ENCODE measurements at places on chromosomes 1 and 21.

GRCh38 chr1:45765999-45766792 lies 15.7 kb upstream of the IPP start:
- DNase-seq: no peak

GRCh38 chr1:87220993-87221392 lies 107.7 kb upstream of the LMO4 start:
- DNase-seq: no peak

GRCh38 chr1:92365378-92366039 lies 66.7 kb downstream of the RPAP2 start:
- DNase-seq: no peak

DNA sequence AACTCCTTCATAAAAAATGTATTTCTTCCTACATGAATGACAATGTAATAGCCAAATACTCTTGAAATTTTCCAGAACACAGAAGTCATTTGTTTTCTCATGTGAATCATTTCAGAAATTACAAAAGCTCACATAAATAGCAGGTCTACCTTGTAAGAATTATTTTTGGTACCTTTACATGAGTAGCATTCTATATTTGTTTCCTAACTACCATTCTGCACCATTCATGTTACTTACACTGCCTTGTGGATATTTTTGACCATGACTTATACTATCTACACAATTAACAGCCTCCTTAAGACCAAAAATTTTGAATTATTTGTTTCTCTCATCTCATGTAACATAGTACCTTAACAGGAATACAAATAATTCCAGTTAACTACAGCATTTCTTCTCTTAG lies 109.6 kb downstream of the ENAH start:
- no peak for DNase-seq

GRCh38 chr1:182888736-182889531 lies 49.8 kb downstream of the DHX9 start:
- no peak for DNase-seq

GRCh38 chr1:224544346-224545110 lies 71.6 kb upstream of the CNIH3 start:
- no peak for DNase-seq

GRCh38 chr1:225973158-225973557 lies 26.0 kb downstream of the SDE2 start:
- DNase-seq: peak; percentile 23
